Foreskin fibroblast (primary cell): ENCODE measurements at places on chromosomes 7 and 10.

- no peak for DNase-seq
Measured at GRCh38 chr7:77318019-77318418, 98.1 kb downstream of the GSAP start.

DNA sequence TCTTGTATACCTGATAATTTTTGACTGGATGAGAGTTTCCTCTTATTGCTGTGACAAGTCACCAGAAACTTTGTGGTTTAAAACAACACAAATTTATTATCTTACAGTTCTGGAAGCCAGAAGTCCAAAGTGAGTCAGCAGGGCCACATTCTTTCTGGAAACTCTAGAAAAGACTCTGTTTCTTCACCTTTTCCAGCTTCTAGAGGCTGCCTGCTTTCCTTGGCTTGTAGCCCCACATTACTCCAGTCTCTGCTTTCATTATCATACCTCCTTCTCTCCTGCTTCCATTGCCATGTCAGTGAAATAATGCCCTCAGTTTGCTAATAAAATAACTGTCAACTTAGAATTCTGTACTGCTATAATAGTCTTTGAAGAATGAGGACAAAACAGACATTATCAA is 65.3 kb downstream of the VCL start:
- peak; percentile 56 for DNase-seq

GRCh38 chr10:27019827-27020226 is 80.5 kb downstream of the ANKRD26 start:
- no peak for DNase-seq

DNA sequence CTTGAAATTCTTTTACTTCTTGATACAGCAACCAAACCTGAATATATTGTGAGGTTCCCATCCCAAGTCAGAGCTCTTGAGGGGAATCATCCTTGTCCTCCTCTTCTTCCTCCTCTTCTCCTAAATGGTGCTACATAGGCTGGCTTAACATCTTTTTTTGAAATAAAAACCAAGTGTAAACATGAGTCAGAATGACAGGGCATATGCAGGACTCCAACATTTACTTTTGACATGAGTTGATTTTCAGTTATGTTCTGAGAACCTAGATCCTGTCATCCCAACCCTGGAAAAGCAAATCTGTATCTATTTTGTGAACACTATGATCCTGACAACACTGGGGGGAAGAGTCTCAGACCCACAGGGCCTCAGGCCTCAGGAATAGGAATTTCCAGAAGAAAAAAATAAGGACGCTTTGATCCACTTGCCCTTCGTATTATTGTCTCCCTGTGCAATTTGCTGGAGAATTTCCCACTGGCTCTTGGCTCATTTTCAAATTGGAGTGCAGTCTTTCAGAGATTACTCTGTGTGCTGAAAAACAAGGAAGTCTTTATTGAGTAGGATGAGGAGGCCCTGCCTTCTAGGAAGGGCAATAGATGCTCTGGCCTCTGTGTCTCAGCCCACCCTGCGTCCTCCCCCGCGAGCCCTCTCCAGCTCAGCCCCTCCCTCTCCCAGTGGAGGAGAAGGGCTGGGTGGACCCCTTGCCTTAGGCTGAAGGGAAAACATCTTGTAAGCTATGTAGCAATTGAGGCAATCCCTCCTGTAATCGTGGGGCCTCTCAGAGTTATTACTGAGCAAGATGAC is 121.6 kb downstream of the CREB5 start:
- DNase-seq = peak; percentile 80

GRCh38 chr10:14476006-14476405 is 145.3 kb upstream of the FRMD4A start:
- DNase-seq = no peak
